ENCODE measurements at places on chromosomes 12 and 14.
A peak's percentile ranks its signal among the peaks of the same experiment; 100 is the strongest.

GRCh38 chr12:128969480-128970055 lies 116.3 kb downstream of the GLT1D1 start:
- DNase-seq = peak; percentile 12

DNA sequence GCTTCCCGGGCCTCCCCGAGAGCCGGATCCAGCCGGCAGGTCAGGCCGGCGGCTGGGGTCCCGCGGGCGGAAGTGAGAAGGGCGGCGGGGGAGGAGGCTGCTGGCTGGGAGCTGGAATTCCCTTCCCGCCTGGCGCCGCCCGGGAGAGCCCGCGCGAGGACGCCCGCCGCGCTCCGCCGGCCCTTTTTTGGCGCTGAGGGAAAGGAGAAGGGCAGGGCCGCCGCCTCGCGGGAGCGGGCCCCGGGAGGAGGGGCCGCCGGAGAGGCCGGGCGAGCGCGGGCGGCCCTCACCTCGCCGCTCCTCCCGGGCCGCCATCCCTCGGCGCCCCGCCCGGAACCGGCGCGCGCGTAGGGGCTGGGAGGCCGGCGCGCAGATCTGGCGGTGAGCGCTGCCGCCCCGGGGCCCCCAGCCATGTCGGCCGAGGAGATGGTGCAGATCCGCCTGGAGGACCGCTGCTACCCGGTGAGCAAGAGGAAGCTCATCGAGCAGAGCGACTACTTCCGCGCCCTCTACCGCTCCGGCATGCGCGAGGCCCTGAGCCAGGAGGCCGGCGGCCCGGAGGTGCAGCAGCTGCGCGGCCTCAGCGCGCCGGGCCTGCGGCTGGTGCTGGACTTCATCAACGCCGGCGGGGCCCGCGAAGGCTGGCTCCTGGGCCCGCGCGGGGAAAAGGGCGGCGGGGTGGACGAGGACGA lies at the start of the genes KLHL42 and MANSC4:
Gene KLHL42 (plus strand): TSS at position 314 of the 692 bp plus-strand sequence. CDS start 98 bp downstream, at position 412.
Gene MANSC4 (minus strand): TSS at position 317 of the 692 bp plus-strand sequence. CDS start 8,960 bp downstream, outside the sequence.
- DNase-seq = peak; percentile 32

DNA sequence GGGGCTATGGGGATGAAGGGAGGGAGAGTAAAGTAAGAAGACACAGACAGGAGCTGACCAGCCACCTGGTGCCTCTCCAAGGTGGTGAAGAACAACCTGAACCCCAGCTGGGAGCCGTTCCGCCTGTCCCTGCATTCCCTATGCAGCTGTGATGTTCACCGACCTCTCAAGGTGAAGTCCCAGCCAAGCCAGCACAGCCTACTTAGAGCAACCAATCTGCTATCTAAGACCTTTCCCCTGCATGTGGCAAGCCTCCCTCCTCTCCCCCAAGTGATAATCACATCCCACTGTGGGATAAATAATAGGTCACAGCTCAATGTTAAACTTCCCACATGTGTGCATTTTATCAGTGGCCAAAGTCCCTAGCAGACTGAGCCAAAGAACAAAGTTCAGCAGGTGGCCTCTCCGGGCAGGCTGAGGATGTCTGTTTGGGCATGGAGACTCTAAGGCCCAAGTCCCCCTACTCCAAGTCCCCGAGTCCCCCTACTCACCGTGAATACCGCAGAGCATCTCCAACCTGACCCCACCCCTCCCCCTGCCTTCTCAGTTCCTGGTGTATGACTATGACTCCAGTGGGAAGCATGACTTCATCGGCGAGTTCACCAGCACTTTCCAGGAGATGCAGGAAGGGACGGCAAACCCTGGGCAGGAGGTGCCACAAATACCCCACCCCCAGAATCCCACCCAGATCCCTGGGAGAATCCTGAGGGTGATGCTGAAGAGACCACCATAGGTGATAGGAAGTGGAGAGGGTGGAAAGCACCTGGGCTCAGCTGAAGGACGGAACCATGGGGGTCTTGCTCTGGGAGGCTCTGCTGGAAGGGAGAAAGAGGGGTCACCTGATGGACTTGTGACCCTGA lies 3.5 kb downstream of the CPNE6 start:
- DNase-seq = no peak

DNA sequence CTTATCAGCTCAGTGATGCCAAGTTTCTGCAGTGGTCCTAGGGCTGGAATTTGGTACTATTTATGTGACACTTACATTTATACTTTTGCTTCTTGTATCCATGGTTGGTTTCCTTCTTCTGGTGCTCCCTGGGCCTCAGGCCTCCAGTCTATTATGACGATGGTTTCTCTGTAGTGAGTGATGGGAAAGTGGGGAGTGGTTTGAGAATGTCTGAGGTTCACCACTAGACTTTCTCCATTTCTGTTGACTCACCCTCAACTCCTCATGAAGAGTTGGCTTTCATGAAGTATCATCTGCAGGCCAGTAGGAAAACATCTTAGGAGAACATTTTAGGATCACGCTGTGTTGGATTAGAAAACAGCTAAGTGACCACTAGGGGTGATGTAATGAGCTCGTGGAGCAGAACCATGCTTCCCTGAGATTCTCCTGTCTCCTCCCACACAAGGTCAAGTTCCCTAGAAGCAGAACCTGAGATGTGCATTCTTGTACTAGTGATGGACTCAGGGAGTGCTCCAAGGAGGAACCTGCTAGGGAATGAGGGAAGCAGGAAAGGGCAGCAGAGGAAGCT lies 32.1 kb downstream of the RPH3A start:
- DNase-seq = no peak

DNA sequence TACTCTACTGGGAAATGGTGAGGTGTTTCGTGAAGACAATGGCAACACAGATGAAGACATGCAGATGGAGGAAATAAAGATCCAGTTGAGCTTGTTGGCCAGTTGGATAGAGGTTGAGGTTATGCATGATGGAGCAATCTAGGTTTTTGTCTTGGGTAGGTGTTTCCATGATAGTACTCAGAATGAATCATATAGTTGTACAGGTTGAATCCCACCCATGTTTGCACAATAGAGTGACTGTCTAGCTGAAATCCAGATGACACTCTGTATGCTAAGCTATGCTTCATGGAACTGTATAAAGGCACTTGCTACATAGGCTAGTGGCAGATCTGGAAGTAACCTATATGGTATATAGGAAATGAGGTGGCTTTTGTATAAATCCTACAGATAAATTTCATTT lies 264.9 kb downstream of the NAV3 start:
- no peak for DNase-seq

- DNase-seq = no peak
Measured at GRCh38 chr14:95833429-95833828, 43.2 kb upstream of the TUNAR start.

GRCh38 chr14:99345472-99345871 lies 73.5 kb upstream of the BCL11B start:
- DNase-seq = no peak

DNA sequence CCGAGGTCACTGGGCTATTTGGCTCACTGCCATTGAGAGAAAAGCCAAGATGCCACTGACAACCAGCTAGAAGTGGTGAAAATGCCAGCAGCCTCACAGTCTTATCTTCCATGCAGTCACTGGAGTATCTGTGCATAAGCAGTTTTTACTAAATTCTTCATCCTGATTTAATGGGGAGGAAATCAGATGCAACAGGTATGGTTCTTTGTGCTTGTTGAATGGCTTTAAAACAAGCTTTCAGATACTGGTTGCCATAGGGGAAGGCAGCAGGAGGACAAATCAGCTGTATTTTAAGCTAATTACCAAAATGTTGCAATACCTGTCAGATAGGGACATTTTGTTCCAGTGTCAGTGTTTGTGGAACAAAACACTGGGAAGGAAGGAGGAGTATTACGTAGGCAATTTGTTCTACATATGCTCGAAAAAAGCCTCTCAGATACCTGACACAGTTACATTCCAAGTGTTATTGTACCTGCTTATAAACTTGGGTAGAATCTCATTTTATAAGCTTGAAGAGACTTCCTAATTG lies 54.1 kb upstream of the ARHGAP5 start:
- DNase-seq = no peak

GRCh38 chr14:95313707-95314106 lies 6.0 kb downstream of the CLMN start:
- no peak for DNase-seq

- no peak for DNase-seq
Measured at GRCh38 chr12:70646850-70647249, 9.6 kb upstream of the PTPRB start.
